GM18507 (cell line): ENCODE measurements at places on chromosomes 13 and 19.

DNA sequence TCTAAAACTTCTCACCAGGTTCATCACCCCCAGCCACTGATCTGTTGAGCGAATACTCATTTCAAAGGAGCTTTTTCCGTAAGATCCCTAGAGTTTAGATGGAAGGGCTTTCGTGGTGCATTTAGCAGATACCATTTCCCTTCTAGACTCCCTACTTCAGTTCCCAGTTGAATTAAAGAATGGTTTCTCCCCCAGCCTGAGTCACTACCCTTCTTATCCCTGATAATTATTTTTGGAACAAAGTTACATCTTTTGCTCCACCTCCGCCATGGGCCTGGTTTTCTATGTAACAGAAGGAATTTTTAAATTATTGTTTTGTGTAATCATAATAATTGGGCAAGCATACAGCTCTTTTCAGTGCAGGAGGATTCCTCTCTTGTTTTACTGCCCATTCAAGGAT is 22.0 kb downstream of the USPL1 start:
- no peak for DNase-seq

DNA sequence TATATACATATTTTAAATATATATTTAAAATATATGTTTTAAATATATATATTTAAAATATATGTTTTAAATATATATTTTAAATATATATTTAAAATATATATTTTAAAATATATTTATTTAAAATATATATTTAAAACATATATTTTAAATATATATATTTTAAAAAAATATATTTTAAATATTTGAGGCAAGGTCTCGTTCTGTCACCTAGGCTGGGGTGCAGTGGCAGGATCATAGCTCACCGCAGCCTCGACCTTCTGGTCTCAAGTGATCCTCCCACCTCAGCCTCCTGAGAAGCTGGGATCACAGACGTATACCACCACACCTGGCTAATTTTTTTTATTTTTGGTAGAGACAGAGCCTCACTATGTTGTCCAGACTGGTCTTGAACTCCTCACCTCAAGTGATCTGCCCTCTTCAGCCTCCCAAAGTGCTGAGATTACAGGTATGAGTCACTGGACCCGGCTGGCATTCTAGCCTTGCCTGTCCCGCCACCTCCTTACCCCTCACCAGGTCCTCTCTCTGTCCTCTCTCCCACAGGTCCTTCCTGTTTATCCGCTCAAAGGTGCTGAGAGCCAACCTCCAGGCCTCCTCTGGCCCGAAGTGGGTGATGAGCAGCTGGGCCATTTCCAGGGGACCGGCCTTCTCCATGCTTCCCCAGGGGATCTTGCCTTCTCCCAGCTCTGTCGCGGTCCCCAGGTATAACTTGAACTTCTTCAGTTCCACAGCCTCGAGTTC is 564 bp downstream of the NLRP12 start:
- DNase-seq: no peak

DNA sequence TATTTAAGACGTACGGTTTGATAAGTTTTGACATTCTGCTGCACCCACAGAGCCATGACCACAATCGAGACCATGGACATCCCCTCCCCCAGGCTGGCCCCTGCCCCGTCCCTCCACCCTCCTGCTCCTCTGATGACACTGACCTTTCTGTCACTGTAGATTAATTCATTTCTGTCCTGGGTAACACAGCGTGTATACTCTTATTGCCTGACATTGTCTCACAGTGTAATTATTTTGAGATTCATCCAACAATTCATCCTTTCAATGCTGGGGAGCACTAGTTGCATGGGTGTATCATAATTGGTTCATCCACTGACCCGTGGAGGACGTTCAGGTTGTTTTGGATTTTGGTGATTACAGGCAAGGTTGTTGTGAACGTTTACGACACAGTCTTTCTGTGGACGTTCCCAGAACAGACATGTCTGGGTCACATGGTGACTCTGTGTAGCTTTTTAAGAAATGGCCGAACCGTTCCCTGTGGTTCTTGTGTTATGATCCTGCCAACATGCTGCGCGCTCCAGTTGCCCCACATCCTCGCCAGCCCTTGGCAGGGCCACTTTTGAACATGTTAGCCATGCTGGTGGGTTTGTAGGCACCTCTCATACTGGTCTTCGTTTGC is 41.9 kb downstream of the C13orf46 start:
- no peak for DNase-seq

- DNase-seq: no peak
Observed at GRCh38 chr13:26324867-26325266, 70.9 kb downstream of the CDK8 start.

DNA sequence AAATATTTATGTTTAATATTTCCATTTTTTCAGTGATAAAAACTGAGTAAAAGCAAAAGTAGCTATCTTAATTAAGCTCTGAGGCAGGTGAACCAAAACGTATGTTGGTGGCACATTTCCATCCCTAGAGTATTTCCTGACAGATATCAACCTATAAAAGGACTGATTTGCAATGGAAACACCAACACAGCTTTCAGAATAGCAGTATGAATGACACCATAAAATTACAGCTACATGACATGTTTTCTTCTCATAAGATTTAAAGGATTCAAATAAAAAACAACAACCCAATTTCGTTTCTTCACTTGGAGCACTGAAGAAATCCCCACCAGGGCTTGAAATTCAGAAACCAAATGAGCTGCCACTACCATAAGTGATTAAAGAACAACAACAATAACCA is 194.4 kb downstream of the RFC3 start:
- DNase-seq: no peak

DNA sequence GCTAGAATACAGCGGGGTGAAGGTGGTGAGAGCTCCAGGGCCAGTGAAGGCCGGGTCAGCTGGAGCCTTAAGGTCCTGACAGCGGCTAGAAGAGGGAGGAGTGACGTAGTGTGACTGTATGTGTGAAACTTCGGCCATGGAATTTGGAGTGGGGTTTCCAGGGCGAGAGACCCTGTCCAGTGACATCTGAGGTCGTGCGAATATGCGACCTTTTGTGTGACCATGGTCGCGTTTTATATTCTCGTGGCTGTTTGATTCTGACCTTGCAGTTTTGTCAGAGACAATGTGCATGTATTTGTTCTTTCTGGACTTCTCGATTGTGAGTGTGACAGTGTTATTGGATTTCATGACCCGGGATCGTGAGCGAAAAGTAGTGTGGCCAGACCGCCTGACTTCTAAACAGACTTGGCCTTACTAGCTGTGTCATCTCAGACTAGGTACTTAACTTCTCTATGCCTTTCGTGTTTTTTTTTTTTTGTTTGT is 405 bp upstream of the ZNF569 start:
- no peak for DNase-seq

- no peak for DNase-seq
Observed at GRCh38 chr13:95643571-95643935, 953 bp downstream of the DZIP1 start.
